CMK (cell line): ENCODE measurements at places on chromosomes 1 and 21.
A peak's percentile ranks its signal among the peaks of the same experiment; 100 is the strongest.

- no peak for DNase-seq
Measured at GRCh38 chr1:3085721-3086120, 16.7 kb downstream of the PRDM16 start.

GRCh38 chr1:193569096-193569982 lies 382.9 kb upstream of the B3GALT2 start:
- peak; percentile 3 for DNase-seq

- no peak for DNase-seq
Measured at GRCh38 chr21:42056468-42056867, 14.6 kb upstream of the UMODL1 start.

DNA sequence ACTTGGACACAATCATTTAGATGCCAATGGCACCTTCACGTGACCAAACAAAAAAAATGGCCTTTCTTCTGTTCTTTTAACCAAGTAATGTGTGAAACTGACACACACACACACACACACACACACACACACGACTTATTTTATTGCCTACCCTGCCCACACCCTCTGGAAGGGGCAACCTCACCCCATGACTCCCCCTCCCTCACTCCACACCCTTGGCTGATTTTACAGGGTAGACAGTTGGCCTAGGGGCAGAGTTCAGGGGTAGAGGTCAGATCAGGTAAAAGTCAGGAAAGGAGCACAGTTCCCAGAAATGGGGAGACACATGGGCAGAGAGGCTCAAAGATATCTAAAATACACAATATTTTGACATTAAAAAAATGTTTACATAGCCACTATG lies 144.8 kb upstream of the GJB5 start:
- no peak for DNase-seq

GRCh38 chr1:236491469-236492136 lies 32.2 kb upstream of the LGALS8 start:
- DNase-seq: peak; percentile 27

DNA sequence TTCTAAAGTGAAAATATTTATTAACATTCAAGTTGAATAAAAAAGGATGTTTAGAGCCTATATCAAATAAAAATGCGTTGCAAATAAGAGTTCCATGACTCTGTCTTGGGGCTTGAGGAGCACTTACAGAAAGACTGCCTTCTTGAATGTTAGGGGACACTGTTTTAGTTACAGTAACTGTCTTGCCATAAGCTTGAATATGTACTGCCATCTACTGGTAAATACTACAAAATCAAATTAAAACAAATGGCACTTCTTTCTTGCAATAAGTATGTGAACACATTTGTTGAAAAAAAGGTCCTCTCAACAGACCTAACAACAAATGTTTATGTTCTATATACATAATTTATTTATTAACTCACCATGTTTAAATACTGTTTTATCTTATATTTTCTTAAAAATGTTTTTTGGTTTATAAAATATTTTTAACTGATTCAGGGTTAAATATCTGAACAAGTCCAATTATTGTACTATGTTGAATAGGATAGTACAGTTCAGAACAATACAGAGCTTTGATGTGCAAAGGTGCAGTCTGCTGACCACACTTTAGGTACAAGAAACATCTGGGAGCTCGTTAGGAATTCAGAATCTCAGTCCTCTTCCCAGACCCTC lies 199.5 kb downstream of the LRRIQ3 start:
- peak; percentile 7 for DNase-seq

- DNase-seq: no peak
Measured at GRCh38 chr1:93814059-93814794, 64.8 kb downstream of the DNTTIP2 start.

DNA sequence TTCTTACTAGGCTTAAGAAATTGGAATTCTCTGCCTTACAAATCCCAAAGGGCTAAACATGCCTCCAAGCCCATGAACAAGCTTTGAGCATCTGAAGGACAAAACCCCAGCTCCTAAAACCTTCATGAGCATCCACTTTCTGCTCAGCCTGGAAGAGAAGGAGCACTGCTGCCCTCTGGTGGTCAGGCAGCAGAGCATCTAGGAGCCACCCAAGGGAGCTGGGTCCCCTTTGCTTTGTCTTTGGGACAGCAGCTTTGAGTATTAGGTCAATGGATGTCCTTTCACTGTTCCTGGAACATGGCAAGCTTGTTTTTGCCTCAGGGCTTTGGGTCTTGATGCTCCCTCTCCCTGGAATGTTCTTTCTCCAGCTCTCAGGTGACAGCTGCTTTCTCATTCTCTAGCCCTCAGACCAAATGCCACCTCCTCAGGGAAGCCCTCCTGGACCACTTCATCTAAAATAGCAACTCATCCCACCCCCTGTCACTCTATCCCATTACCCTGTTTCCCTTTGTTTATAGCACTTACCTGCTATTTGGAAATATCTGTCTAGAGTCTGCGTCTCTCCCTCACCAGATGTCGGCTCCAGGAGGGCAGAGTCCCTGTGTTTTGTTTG lies 25.7 kb downstream of the RAB7B start:
- DNase-seq: peak; percentile 75

- DNase-seq: no peak
Measured at GRCh38 chr21:34782506-34783360, 113.9 kb downstream of the CLIC6 start.

- no peak for DNase-seq
Measured at GRCh38 chr1:173202424-173203145, 4.5 kb downstream of the TNFSF4 start.

DNA sequence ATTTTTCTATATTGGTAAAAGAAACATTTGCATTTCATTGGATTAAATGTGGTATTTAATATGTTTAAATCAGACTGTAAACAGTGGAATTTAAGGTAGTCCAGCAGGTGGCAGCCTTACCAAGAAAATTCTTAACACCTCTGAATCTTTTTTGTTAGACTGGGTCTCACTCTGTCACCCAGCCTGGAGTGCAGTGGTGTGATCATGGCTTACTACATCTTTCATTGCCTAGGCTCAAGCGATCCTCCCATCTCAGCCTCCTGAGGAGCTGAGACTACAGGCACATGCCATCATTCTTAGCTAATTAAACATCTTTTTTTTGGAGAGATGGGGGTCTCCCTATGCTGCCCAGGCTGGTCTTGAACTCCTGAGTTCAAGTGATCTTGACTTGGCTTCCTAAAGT lies 98.8 kb downstream of the RABGAP1L start:
- DNase-seq: no peak

- DNase-seq: no peak
Measured at GRCh38 chr1:225578251-225578977, 74.5 kb downstream of the ENAH start.

DNA sequence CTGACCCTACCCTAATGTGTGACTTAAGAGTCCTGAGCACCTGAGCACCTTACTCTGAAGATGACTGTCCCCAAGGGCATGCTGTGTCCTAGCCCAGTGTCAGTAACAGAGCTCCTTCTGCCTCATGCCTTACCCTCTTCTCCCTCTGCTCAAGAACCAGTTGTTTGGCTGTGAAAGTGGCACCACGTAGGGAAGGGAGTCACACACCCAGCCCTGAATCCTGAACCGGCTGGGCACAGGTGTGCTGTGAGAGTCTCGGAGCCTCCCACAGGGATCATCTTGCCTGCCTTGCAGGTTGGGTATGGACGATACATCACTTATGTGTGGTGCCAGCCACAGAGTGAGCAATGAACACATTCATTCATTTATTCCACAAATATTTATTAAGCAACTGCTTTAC lies 220.6 kb downstream of the DYRK1A start:
- DNase-seq: no peak

DNA sequence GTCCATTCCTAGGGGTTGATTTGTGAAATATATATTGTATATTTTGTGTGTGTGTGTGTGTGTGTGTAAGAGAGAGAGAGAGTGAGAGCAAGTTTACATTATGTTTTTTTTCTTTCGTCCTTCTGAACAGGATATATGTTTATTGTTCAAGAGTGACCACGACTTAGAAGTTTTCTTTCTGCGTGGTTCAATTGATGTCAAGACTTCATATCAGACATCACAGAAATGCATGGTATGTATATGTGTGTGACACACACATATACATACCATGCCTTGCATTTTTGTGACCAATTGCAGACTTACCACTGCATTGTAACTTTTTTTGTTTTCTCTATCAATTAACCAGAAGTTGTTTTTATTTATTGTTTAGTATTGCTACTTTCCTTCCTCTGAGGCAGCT lies 2.5 kb downstream of the RASAL2 start:
- no peak for DNase-seq

DNA sequence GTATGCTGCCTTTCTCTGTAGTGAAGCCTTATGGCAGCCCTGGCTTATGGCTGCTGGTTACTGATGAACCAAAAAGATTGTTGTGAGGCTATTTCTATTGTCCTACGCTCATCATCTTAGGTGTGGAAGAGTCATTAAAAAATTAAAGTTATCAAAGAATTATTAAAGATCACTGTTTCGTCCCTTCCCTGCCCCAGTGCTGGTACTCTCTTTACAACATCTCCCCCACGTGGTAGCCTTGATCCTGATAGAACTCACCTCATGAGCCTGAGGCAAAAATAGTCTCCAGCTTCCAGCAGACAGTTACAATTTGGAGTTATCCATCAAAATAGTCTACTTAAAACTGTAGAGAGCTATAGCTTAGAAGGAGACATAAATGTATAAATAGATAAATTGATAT lies 201.5 kb downstream of the S1PR1 start:
- DNase-seq: no peak

- no peak for DNase-seq
Measured at GRCh38 chr1:32897082-32898049, 3.8 kb downstream of the TMEM54 start.

DNA sequence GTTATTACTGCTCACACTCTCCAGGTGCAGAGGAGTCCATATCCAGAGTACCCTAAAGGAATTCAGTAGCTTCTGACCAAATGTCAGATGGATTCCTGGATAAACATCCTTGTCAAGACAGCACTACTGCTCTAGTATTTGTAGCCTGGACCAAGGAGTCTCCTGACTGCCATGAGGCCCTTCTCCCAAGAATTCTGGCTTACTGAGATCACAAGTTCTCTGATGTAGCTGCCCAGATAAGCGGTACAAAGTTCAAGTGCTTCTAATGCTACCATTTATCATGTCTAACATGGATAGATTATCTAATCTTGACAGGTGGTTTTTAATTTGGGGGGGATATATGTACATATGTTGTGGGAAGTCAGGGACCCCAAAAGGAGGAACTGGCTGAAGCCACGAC lies 196.6 kb upstream of the HMCN1 start:
- DNase-seq: no peak

DNA sequence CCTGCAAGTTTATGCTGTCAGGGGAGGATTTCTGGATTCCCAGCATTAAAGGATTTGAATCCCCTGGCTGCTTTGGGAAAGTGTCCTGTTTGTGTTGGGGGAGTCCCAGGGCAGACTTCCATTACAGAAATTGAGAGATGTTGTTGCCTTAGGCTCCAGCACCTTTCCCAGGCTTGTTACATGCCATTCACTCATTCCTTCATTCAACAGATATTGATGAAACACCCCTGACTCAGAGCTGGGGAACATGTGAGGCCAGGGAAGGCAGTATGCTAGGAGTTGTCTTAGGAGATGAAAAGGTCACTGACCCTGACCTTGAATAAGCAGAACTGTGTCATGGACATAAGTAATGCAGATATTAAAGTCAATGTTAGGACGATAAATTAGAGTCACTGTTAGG lies 161.7 kb downstream of the NTMT2 start:
- no peak for DNase-seq

DNA sequence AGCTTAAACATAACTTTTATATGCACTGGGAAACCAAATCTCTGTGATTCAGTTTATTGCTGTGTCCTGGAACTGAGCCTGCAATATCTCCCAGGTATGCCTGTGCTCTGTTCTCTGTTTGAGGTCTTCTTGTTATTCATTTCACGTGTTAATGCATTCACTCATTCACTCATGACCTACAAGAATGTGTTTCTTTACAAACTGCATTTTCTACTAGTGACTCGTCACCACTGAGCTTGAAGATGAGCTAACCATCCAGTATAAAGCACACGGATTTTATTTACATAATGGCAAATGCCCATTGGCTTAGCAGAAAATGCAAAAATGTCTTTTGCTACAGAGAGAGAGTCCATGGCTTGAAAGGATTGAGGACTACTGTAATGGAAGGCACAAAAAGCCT lies 75.0 kb upstream of the DUSP10 start:
- no peak for DNase-seq
